ENCODE measurements at places on chromosomes 5 and 9.

DNA sequence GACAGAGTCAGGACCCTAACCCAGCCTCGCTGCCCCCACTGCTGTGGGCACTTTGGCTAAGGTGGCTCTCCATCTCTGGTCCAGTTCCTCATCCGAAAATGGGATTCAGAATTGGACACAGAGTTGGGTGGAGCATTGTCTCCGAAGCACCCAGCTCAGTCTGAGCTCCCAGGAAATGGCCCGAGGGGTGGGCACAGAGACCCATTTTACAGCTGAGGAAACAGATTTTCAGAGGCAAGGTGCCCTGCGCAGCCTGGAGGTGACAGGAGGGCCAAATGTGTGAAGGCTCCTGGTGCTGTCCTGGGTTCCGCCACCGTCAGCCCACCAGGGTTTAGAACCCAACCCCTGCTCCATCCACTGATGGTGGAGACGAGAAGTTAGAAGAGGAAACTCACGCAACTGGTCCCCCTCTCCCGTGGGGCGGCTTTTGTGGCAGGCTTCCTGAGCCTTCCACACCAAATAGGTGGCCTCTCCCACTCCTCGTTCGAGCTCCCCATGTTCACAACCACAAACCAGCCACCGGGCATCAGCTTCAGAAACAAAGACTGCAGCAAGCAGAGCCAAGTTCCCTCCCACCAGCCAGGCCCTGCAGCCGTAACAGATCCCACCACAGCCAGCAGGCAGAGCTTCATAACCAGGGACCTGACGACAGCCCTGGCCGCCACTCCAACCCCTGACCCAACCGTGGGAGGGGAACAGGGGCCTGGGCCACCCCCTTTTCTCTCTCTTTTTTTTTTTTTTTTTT, 90.9 kb upstream of the LMX1B start:
- no peak for DNase-seq

- no peak for DNase-seq
Measured at GRCh38 chr5:32278406-32278805, 34.3 kb downstream of the MTMR12 start.

DNA sequence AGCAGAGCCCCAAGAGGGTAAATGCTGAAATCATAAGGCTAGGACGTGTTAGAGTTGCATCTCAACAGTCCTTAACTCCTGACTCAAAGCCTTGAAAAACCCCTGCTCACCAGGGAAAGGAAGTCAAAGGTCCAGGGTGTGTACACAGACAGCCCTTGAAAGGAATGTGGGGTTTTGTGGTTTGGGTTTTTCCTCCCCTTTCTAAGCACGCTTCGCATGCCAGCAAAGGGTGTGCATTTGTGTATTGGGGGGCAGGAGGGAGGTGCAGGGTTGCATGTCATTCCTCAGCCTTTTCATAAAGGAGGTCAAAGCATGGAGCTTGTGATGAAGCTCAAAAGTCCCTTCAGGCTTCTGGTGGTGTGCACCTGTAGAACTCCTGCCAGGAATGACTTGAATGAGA, 17.3 kb upstream of the XPA start:
- DNase-seq: no peak

DNA sequence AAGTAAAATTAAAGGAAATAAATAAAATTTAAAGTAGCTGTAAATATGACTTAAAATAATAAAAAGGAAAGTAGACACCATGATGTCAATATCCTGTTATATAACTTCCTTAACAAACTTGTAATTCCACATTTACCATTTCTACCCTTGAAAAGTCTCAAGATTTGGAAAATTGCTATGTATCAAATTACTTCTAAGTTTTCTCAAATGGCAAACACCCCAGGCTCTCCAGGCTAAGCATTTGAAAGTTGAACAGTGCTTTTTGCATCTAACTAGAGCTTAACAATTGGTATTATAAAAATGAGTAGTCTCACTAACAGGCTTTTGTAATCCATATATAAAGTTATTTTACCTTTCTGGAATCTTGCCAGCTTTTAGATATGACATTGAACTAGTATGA, 41.5 kb upstream of the MACIR start:
- DNase-seq: no peak

DNA sequence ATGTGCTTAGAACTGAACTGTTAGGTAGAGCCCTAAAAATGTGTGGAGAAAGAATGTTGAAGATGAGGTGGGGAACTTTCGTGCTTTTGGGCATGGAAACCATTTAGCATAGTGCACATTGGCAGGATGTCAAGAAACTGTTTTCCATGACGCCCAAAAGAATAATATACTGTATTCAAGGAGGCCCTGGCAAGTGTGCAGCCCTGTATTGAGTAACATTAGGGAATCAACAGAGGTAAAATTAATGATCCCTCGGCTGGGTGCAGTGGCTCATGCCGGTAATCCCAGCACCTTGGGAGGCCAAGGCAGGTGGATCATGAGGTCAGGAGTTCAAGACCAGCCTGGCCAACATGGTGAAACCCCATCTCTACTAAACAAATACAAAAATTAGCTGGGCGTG, 20.9 kb upstream of the PLIN2 start:
- no peak for DNase-seq

DNA sequence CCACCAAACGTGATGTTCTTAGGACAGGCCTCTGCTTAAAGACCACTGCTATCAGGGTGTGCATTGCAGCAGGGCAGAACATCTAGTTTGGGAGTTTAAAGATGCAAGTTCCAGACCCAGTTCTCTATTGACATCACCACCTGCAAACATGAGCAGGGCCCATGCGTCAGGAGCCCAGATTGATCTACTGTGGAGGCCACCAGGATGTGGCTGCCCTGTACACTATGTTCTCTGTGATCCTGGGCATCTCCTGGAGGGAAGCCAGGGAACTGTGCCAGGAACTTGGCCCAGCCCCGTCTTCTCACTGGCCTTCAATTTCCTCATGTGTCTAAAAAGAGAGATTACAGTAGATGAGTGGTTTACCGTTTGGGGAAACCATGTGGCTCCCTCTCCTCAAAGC, 87.1 kb downstream of the PDE6A start:
- DNase-seq: no peak

DNA sequence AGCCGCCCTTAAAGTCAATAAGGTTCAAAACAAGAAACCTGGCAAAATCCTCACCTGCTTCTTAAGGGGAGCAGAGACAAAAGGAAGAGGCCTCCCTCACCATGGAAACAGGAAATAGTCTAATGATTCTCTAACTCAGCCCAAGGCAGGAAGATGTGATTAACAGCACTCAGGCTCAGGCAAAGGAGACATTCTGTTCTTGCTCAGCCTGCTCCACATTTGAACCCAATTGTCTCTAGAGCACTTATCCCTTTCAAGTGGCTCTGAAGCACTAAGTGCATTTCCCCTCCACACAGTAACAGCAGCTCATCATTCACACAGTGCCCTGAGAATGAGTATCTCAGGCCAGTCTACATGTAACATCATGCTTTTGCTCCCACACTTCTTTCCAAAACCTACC, 72.3 kb downstream of the NIPSNAP3B start:
- no peak for DNase-seq

DNA sequence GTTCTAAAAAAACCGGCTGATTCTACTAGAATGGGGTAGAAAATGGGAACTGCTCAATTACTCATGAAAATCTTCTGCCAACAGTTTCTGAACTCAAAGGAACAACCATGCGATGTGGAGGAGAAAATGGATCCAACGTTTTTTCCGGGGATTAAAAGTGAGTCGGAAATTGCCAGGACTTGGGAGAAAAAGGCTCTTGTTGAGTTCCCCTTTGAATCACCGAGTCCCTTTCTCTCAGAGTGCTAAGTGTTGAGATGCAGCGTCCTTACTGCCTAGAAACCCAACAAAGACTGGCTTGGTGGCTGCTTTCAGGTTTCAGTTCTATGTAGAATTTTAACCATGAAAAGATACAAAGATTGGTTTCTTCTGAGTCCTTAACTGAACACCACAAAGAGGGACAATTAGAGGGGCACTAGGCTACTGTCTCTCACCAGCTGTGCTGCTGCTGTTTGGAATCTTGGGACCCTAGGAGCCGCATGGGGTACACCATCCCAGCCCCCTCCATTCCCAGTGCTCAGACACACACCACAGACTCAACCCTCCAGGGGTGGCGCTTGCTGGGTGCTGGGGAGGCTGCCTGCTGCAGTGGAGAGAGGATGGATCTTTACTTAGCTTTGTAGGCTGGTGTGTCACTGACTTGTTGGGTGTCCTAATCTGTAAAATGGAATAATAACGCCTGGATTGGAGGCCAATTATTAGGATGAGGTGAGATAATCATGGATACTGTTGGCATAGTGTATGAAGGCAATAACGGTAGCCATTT, 21.5 kb upstream of the NEUROG1 start:
- DNase-seq: no peak

- no peak for DNase-seq
Measured at GRCh38 chr9:23554686-23555085, 271.4 kb downstream of the ELAVL2 start.

DNA sequence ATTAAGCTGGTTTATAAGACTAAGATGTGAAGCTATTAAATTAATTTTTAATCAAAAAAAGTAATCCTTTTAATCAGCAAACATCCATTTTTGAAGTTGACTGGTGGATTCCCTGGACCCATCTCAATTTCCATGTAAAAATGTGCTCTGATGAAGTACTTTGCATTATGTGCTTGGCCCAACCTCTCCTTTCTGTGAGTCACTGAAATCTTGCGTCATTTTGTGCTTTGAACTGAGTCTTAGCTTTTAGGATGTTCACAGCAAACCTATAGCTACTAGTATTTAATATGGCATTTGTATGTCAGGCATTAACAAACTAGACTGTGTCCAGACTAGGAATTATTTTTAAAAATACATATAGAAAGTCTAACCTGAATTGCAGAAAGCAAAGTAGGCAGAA, 55.0 kb upstream of the CDH12 start:
- no peak for DNase-seq

DNA sequence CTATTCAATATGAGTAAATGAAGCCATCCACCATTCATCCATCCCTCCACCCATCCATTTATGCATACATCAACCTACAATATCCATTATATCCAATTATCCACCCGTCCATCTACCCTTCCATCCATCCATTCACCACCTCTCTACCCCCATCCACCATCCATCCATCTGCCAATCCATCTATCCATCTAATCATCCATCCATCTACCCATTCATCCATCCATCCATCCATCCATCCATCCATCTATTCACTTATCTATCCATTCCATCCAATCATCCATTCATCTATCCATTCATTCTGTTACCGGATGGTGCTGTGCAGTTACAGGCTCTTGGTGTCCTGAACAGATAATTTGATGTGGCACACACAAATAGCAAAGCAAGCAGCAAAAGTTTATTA, 10.7 kb downstream of the PAEP start:
- DNase-seq: no peak

DNA sequence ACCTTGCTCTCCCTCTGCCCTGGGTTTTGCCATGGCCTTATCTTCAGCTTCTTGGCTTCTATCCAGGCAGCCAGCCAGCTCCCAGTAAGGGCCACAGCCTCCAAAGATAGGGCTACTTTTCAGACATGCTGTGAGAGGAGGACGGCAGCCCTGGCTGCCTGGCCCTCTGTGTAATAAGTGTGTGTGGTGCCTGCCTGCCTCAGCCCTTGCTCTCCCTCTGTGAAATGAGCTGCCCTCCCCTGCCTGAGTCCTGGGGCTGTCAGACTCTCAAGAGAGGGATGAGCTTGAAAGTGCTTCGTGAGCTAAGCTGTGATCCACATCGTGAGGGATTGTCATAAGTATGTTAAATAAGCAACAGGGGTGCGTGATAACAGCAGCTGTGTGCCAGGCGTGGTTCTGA, 8.1 kb downstream of the NDST1 start:
- DNase-seq: no peak

GRCh38 chr5:32074401-32074800, 99.7 kb downstream of the GOLPH3 start:
- peak; percentile 69 for DNase-seq

DNA sequence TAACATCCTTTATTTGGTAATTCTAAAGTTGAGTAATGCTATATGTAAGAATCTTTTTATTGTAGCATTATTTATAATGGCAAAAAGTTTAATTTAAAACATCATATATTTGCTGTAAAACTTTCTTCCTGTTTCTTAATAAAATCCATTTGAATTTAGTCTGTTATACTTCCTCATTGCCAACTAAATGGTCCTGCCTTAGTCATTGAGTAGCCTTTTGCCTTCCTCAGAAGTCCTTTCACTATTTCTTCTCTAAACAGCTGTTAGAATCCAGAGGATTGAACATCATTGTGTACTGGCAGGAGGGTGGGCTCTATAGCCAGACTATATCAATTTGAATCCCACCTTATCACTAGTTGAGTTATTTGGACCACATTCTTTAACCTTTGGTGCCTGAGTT, 11.0 kb downstream of the SLC44A1 start:
- no peak for DNase-seq

DNA sequence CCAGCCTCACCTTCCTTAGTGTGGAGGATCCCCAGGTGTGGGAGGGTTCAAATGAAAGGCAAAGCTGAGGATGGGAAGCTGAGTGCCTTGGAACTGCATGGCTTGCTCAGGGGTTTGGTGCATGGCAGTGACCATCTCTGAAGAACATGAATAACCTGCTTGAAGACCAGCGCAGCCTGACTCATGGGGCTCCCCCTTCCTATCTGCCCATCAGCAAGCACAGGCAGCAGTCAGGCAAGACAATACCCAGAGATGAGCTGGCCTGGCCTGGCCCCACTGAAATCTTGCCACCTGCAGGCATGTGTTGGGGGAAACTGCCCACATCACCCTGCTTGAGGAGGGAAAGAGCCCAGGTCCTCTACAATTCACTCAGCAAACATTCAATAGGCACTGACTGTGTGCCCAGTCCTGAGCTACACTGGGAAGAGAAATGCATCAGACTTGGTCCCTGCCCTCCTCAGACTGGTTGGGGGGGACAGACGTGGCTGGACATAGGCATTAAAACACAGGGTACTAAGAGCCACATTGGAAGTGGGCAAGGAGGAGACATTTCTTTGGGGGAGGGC, 105.0 kb upstream of the ALDH1B1 start:
- DNase-seq: no peak

- no peak for DNase-seq
Measured at GRCh38 chr5:15691521-15691920, 191.5 kb downstream of the FBXL7 start.

DNA sequence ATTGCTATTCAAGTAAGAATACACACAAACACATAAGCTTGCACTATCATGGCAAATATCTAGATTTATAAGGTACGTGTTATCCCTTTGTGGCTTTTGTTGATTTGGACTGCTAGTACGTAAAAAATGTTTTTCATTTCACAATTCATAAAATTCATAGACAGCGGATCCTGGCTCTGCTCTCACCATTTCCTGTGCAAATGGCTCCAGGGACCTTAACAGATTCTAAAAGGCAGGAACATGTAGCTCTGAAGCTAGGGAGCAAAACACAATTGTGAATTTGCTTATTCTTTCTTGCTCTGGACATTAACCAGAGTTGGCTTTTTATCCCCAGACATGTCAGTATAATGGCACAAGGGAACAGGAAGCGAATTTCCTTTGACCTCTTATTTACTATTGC, 1019.9 kb upstream of the WWC1 start:
- no peak for DNase-seq

- no peak for DNase-seq
Measured at GRCh38 chr9:131784748-131785501, 45.0 kb upstream of the RAPGEF1 start.

GRCh38 chr9:77712533-77713130, 64.5 kb upstream of the GNA14 start:
- no peak for DNase-seq

- peak; percentile 20 for DNase-seq
Measured at GRCh38 chr5:14351845-14352712, 208.9 kb downstream of the TRIO start.

GRCh38 chr9:127611603-127611898, 526 bp upstream of the STXBP1 start:
- DNase-seq: no peak

- DNase-seq: no peak
Measured at GRCh38 chr5:119537704-119538103, 85.4 kb downstream of the HSD17B4 start.

GRCh38 chr9:124349675-124350493, 65.4 kb downstream of the PSMB7 start:
- no peak for DNase-seq
